ENCODE measurements at places on chromosomes 2 and 18.

DNA sequence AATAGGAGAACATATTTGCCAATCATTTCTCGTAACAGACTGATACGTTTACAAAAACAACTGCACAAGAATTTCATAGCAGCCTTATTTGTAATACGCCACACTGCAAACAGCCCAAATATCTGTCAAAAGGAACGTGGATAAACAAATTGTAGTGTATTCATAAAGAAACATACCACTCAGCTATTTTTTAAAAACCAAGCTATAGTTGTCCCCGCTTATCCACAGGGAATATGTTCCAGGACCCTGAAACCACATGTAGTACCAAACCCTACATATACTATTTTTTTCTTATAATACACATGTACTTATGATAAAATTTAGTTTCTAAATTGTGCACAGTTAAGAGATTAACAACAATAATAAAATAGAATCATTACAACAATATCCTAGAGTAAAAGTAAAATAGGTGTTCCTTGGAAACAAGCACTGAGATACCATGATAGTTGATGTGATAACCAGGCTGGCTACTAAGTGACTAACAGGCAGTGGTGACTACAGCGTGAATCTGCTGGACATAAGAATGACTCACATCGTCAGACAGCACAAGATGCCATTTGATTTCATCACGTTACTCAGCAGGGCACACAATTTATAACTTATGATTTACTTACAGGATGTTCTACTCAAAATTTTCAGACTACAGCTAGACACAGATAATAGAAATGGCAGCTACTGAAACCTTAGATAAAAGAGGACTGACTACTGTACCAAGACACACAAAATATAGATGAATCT is 367.4 kb downstream of the NCKAP5 start:
- H3K4me3 ChIP-seq = no peak overlapping the region
- H3K4me1 ChIP-seq = no peaks in the 10 kb centered on the region
- H3K27ac ChIP-seq = no peak overlapping the region
- no peak for DNase-seq
- no peaks in the 10 kb centered on the region for H3K27me3 ChIP-seq

DNA sequence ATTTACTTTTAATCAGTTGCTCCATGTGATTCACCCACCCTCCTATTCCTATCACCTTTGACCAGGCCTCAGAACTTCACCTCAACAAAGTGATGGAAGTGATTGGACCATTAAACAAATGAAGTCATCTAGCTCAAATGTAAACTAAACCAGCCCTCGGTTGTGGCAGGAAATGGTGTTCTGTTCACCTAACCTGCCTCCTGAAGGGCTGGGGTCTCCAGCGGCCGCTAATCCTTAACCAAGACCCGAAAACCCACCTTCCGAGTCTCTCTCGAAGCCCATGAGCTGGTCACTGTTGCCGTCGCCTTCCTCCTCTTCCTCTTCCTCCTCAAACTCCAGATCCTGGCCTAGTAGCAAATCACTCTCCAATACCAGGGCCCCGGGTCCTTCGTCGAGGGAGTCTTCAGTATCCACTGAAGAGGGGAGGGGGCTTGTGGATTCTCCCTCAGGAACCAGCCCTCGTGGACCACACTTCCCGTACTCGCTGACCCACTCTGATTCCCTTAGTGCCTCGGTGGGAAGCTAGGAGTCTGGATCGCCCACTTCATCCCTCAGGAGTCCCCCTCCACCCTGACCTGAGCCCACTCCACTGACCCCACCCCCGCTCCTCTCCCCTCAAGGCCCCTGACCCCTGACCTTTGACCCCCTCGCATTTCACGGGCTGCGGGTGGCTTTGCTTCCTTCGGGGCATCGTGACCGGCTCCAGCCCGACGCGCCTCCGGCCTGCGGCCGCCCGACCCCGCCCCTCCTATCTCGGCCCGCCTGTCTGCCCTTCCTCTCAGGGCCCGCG is 503 bp downstream of the ZNF513 start:
- H3K4me1 ChIP-seq = peaks cover 20% of the 10 kb centered on the region
- peaks cover 63% of the 10 kb centered on the region for H3K36me3 ChIP-seq
- peak overlapping the region; percentile 66 for H3K4me3 ChIP-seq
- DNase-seq = peak; percentile 23
- H3K27ac ChIP-seq = peak overlapping the region; percentile 78
- H3K27me3 ChIP-seq = no peaks in the 10 kb centered on the region

DNA sequence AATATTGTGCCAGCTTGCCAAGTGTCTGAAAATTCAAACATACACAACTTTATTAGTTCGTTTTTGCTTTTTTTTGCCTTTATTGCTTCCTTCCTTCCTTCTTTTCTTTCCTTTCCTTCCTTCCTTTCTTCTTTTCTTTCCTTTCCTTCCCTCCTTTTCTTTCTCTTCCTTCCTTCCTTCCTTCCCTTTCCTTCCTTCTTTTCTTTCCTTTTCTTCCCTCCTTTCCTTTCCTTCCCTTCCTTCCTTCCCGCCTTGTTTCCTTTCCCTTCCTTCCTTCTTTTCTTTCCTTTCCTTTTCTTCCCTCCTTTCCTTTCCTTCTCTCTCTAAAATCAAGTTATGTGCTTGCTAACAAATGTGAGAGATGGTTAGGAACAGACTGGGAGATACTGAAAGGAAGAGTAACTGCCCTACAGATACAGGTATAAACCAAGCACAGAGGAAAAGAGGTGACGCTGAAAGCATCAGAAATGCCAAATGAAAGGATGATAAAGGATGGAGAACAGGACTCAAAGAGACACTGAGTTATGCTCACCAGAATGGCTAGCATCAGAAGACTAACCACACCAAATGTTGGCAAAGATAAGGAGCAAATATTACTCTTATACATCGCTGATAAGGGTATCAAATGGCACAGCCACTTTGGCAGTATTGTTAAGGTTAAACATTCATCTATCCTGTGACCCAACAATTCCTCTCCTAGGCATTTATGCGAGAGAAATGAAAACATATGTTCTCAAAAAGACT is 151.6 kb downstream of the MREG start:
- H3K4me1 ChIP-seq = no peaks in the 10 kb centered on the region
- H3K27me3 ChIP-seq = no peaks in the 10 kb centered on the region
- H3K4me3 ChIP-seq = no peak overlapping the region
- DNase-seq = no peak
- H3K27ac ChIP-seq = no peak overlapping the region
- H3K36me3 ChIP-seq = no peaks in the 10 kb centered on the region

- H3K27ac ChIP-seq = no peak overlapping the region
- no peak for DNase-seq
- H3K27me3 ChIP-seq = no peaks in the 10 kb centered on the region
- H3K4me1 ChIP-seq = peaks cover 31% of the 10 kb centered on the region
- no peak overlapping the region for H3K4me3 ChIP-seq
- peaks cover 7% of the 10 kb centered on the region for H3K36me3 ChIP-seq
Measured at GRCh38 chr2:10320575-10320931, 17.8 kb downstream of the HPCAL1 start.

DNA sequence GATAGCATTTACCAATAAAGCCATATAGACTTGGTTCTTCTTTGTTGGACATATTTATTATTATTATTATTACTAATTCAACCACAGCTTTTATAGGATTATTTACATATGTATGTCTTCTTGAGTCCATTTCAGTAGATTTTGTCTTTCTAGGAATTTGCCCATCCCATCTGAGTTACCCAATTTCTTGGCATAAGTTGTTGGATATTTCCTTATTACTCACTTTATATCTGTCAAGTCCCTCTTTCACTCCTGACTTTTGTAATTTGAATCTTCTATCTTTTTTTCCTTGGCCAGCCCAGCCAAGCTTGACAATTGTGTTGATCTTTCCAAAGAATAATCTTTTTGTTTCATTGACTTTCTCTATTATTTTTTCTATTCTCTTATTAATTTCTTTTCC is 543.7 kb downstream of the SUCLG1 start:
- no peak for DNase-seq
- H3K27me3 ChIP-seq = no peaks in the 10 kb centered on the region
- no peaks in the 10 kb centered on the region for H3K4me1 ChIP-seq
- no peak overlapping the region for H3K27ac ChIP-seq
- no peaks in the 10 kb centered on the region for H3K36me3 ChIP-seq
- H3K4me3 ChIP-seq = no peak overlapping the region

DNA sequence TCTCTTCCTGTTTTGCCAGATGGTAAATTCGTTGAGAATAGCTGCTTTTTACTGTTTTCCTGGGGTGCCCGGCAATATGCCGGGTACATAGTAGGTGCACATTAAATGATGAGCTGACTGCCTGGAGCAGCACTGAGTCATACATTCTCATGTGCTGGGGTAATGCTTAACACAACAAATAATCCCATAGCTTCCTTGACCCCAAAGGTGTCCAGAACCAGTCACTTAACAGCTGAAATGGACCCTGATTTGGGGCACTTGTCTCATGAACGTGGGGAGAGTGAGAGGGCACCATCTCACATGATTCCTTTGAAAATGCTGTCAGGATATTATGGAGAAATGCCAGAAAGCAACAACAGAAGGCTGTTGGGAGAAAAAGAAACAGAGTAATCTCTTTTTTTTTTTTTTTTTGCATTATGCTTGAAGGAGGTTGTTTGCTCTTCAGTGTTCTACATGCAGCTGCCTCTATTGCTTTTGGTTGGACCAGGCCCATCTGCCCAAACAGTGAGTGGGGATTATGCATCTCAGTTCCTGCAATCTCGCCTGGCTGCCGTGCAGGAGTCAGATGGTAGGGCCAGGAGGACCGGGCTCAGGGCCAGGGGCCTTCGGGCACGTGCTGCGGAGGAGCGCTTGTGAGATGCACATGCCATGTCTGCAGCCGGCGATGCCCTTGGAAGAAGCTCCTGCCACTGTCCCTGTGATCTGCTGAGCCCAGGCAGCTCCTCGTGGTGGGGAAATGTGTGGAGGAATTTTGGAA is 162.1 kb downstream of the SH3RF3 start:
- H3K36me3 ChIP-seq = no peaks in the 10 kb centered on the region
- H3K4me1 ChIP-seq = no peaks in the 10 kb centered on the region
- DNase-seq = no peak
- no peak overlapping the region for H3K27ac ChIP-seq
- H3K4me3 ChIP-seq = no peak overlapping the region
- H3K27me3 ChIP-seq = no peaks in the 10 kb centered on the region

- no peaks in the 10 kb centered on the region for H3K36me3 ChIP-seq
- H3K4me1 ChIP-seq = peaks cover 4% of the 10 kb centered on the region
- H3K27me3 ChIP-seq = no peaks in the 10 kb centered on the region
- H3K4me3 ChIP-seq = no peak overlapping the region
Measured at GRCh38 chr2:168336786-168337388, 89.5 kb upstream of the STK39 start.

GRCh38 chr18:11872479-11873136 is 21.4 kb downstream of the CHMP1B start:
- H3K27ac ChIP-seq = no peak overlapping the region
- H3K4me3 ChIP-seq = no peak overlapping the region
- peaks cover 7% of the 10 kb centered on the region for H3K4me1 ChIP-seq
- no peaks in the 10 kb centered on the region for H3K27me3 ChIP-seq
- H3K36me3 ChIP-seq = no peaks in the 10 kb centered on the region
- no peak for DNase-seq

DNA sequence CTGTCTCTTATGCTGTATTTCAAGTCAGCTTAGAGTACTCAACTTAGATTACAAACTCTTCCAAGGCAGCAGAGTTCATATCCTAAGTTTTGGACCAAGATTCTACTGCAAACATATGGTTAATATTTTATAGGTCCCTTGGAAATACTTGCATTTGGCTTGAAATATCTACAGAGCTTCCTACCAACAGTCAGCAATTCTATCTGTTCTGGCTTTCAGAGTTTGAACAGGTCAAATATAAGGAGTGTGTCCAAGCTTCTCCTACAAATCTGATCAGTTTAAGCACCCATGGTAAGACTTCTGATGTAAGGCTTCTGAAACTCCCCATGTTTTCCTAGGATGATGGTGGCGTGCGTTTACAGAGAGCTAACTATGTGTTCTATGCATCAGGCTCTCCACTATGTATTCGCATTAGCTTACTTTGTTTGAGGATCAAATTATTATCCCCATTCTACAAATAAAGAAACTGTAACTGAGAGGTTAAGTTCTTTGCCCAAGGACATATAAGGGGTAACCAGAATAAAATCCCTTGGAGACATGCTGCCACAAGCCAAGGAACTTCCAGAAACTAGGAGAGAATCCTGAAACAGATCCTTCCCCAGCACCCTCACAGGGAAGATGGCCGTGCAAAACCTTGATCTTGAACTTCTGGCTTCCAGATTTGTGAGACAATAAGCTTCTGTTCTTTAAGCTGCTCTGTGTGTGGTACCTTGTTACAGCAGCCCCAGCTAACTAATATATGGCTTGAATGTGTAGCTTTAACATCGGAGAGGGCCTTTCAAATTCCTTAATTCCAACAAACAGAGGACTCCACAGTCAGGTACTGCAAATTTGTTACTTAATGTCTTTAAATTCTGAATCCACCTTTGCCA is 55.1 kb downstream of the ATP8B1 start:
- no peaks in the 10 kb centered on the region for H3K4me1 ChIP-seq
- DNase-seq = no peak
- no peak overlapping the region for H3K4me3 ChIP-seq
- no peaks in the 10 kb centered on the region for H3K27me3 ChIP-seq
- H3K36me3 ChIP-seq = no peaks in the 10 kb centered on the region

GRCh38 chr2:85420536-85421259 is 2.2 kb downstream of the SH2D6 start:
- H3K27me3 ChIP-seq = no peaks in the 10 kb centered on the region
- H3K4me1 ChIP-seq = peaks cover 28% of the 10 kb centered on the region
- no peak overlapping the region for H3K4me3 ChIP-seq
- DNase-seq = peak; percentile 81
- H3K36me3 ChIP-seq = no peaks in the 10 kb centered on the region

DNA sequence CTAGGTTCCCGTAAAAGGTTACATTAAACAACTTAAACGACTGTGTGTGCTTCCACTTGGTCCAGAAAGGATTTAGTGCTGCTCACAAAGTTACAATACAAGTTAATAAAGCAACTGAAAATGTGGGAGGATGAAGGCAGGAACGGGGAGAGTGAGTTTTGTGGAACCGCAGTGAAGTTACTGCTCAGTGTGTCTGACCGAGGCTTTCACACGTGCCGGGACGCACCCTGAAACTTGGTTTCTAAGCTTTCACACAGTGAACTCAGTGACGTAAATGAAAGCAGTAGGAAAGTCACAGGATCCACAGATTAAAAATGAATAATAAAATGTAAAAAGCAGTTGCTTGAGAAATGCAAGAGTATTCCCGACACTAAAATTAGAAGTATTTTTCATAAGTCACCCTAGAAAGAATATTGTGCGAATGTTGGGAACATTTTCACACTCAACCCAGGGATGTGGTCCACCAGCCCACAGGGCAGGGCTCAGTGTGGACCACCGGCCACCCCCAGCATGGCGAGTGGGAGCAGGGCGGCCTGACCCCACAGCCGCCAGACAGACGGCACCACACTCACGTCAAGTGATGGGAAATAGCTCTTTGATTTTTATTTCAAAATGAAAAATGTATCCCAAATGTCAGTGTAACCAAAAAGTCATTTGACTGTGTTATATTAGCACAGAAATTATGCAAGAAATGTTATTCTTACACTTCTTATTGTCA is 32.6 kb upstream of the CHMP1B start:
- H3K36me3 ChIP-seq = no peaks in the 10 kb centered on the region
- no peaks in the 10 kb centered on the region for H3K4me1 ChIP-seq
- H3K4me3 ChIP-seq = no peak overlapping the region
- no peak overlapping the region for H3K27ac ChIP-seq
- H3K27me3 ChIP-seq = no peaks in the 10 kb centered on the region
